ENCODE measurements at places on chromosomes 3 and 15. TPM values are rescaled to one million over a fixed set of nuclear protein-coding genes. Genes with fewer than 3 reads are reported as not detected.

Gene MOBP
- total RNA-seq: not detected

Gene CCR4
- not detected for total RNA-seq

Gene DCP1A
- 15.6 TPM for total RNA-seq

Gene FSD2
- under 0.01 TPM for total RNA-seq

Gene NMB
- total RNA-seq: 4.9 TPM

Gene GXYLT2
- 2.5 TPM for total RNA-seq

DNA sequence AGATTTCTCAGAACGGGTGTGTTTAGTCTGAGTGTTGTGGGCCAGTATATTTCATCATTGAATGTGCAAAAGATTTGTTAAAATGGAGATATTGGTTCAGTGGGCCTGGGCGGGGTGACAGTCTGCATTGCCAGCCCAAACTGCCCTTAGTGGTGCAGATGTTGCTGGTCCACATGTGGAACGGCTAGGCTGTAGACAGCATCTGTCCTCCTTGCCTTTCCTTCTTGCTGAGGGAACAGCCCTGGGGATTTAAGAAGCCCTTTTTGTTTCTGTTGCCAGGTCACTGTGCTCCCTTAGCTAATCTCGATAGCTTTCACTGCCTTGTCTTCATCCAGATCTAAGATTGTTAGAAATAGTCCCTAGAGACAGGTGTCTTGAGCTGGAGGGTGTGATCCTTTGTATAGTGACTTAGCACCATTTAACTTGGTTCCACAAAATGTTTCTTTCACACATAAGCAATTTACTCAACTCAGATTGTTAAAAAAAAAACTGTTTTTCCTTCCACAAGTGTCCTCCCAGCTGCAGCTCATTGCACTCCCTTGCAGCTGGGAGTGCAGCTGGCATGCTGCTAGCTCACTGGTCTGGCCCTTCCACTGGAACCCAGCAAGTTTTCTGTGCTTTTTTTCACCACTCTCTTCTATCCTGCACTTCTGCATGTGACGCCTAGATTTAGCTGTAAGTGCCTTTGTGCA lies 37.5 kb downstream of the GAP43 start:
- no peak for DNase-seq

- DNase-seq: no peak
Measured at GRCh38 chr15:69930754-69931153, 167.0 kb downstream of the TLE3 start.

DNA sequence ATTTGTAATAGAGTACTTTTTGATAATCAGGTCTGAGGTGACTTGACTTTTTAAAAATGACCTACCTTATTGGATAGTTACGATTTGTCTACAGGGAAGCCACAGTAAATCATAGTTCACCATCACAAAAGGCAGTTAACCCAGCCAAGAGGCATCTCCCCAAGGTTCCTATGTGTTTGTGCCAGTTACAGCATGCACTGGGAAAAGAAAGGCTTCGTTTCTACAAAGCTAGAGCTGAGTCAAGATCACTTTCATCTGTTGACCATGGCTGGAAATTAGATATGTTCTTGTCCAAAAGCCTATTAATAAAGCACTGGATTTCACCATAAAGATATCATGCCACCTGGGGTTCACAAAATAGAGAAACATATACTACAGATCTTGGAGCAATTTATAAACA lies 139.9 kb downstream of the GREM1 start:
- DNase-seq: no peak
